Stimulated activated CD4-positive, alpha-beta T cell treated with anti-CD3 and anti-CD28 coated beads, Interleukin-2, amount 100 ng/mL, for 48 hours (primary cell): ENCODE measurements at places on chromosomes 4 and X.

- DNase-seq: no peak
These were observed 20.8 kb upstream of the SERTM2 start for GRCh38 chrX:111490688-111491087.

GRCh38 chrX:39073131-39073530, 271.9 kb downstream of the MID1IP1 start:
- DNase-seq: no peak

DNA sequence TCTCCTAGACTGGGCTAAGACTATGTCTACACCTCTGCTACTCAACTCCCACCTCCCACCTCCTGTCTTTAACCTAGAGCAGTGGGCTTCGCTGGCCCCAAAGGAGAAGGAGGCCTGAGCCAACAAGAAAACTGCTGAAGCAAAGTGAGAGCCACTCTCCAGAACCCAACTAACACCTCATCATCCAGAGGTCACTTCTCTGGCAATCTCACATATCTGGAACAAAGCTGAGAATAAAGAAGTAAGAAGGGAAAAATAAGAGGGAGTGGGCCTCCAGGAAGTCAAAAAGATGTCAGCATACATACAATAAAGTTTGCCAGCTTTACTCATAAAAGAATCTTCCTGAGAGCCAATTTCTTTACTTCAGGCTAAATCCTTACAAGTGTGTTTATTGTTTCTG, 18.6 kb upstream of the FGF16 start:
- DNase-seq: no peak

DNA sequence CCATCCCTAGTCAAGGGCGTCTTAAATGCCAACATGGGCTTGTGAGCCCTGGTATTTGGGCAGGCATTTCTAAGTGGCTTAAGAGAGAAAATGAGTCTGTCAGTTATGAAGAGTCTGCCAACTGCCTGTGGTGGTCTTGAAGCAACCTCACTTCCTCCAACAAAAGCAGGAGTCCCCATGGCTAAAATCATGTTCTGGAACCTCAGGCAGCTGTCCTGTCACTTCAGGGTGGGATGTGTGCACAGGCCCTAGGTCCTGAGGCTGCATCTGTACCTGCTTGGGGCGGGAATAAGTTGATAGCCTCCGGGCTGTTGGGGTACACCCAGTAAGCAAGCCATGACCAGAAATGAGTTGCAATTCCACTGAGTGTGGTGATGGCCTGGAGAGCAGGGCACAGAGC, 115.0 kb upstream of the SCML1 start:
- no peak for DNase-seq

DNA sequence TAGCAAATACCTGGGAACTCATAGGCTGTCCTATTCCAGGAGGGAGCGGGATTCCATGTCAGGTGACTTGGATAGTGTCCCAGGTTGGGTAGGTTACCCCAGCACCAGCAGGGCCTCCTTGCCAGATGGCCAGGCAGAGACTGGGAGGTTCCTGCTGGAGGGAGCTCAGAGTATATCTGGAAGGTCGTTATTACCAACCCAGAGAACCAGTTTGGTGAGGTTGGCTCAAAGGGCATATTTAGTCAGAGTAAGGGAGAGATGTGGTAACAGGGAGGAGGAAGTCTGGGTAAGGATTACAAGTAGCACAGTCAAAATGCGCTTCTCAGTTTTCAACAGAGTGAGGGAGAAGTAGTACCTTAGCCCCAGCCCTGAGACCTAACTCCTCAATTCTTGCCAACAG, 53.3 kb upstream of the LNX1 start:
- no peak for DNase-seq

DNA sequence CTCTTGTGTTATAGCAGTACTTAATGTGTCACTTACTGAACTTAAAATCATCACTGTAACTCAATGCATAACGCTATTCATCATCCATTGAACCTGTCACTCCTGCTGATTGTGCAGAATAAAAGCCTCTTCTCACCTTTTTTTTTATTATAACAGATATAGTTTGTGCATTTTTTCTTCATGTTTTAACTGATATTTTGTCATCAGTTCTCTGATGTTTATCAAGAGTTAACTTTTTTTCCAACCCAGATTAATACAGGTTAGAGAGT, 100.4 kb downstream of the SLIT2 start:
- DNase-seq: no peak

DNA sequence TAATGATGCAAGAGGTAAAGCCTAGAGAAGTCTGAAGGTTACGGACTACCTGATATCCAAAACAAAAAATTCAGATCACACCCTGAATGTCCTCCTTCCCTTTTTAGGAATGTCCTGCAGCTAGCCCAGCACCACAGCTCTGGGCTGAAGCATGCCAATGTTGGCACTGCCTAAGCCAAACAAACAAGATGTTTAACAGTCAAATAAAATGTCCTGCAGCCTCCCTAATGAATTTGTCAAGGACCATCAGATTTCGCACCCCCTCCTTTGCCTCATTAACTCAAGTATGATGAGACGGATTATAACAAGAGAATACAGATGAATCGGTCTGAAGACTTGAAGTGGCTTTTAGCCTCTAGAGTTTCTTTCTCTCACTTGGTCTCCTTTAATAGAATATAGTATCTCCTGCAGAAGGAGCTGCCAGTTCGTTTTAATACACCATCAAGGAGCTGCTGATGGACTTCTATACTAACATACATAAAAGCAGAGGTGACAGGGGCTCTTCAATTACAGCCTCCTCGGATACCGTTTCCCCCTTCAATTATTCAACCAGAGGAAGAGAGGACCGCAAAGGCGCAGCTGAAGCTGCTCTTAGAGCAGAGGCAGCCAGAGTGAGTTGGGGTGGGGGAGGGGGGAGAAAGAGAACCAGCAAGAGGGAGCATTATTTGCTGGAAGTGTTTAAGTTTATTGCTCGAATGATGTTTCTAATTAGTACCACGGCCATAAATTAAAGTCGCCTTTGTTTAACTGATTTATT, 3.0 kb upstream of the MAB21L2 start:
- DNase-seq: no peak

GRCh38 chr4:32396507-32397070, 1676.4 kb downstream of the PCDH7 start:
- no peak for DNase-seq

- DNase-seq: no peak
These were observed 159.2 kb downstream of the CPEB2 start for GRCh38 chr4:15161439-15161838.

DNA sequence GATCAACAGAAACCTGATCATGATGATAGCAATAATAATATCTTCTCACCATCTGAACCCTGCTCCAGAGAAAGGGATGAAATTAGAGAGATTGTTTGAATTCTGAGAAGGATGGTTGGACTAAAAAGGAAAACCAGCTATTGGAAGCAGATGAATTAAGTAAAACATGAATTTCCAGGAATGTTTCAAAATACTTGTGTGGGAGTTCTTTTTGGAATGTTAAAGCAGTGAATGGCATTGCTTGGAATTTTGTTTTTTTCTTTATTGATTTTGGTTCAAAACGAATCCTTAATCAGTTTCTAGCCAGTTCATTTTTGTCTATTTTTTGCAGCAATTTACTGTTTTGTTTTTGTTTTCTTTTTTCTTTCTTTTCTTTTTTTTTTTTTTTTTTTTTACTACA, 150.3 kb downstream of the NHS start:
- DNase-seq: no peak

GRCh38 chr4:42308247-42308646, 89.0 kb upstream of the SHISA3 start:
- no peak for DNase-seq

DNA sequence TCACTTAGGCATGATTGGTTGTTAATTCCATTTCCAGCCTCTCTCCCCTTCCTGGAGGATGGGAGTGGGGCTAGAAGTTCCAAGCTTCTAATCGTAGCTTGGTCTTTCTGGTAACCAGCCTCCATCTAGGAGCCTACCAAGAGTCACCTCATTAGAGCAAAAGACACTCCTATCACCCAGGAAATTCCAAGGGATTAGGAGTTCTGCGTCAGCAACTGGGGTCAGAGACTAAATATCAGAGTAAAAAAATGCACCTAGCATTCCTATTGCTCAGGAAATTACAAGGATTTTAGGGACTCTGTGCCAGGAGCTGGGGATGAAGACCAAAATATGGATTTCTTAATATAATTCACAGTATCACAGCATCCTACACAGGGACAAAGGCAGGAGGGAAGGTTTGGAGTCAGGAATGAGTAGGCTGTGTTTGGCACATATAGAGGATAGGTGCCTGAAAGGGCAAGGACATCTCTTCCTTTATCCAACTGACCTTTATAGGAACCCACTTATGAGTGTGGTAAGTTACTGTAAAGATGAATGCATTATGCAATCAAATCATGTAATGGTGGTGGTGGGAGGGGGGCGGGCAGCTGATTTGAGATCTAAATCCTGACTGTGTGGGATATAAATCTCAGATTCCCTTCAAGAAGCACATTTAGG, 30.5 kb upstream of the LIMCH1 start:
- no peak for DNase-seq

- no peak for DNase-seq
These were observed 13.2 kb downstream of the CA5B start for GRCh38 chrX:15751155-15751819.

DNA sequence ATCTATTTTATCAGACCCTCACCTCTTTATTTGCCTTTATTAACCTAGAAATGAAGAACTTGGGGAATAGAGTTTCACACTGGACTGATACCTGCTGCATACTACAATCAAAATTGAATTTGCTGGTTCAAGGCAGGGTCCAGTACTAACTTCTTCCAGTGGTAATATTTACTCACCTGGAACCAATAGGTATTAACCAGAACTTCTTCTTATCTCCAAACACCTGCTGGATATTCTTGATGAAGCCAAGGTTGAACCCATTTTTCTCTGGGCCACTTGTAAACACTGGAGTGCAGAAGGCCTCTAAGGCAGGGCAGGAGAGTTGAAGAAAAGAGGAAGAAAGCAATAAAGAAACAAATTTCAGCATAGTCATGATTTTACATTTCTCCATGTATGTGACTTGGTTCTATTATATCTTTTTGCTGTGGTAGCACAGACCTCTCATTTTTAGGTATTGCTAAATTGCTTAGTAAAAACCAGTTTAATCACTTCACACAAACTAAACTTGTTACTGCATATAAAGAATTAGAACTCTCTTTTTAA, 101.1 kb downstream of the ZDHHC15 start:
- no peak for DNase-seq

DNA sequence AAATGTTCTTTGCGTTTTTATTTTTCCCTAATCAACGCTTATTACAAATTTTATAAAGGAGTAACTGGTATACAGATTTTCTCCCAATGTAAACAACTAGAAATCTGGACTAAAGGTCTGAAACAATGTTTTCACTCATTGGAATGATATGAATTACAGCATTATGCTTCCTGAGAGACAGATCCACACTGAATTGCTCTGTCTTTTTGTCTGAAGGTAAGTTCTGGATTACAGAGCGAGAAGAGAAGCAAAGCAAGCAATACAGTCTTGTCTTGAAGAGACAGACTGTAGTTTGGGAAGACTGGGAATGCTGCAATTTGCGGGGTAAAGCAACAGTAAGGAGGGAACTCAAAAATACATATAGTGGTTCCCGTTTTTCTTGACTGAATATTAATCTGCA, 262.2 kb upstream of the PABPC4L start:
- DNase-seq: no peak

DNA sequence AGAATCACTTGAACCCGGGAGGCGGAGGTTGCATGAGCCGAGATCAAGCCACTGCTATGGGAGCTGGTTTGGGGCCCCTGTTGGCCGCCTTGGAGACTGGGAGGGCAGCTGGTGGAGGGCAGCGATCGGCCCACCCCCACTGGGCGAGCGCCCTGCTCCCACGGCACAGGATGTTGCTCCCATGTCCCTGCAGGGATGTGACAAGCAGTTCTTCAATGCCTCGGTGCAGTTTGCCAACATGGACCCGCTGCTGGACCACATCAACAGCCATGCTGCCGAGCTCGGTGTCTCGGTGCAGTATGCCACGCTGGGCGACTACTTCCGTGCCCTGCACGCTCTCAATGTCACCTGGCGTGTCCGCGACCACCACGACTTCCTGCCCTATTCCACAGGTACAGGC, 19.4 kb downstream of the MAN2B2 start:
- DNase-seq: no peak

DNA sequence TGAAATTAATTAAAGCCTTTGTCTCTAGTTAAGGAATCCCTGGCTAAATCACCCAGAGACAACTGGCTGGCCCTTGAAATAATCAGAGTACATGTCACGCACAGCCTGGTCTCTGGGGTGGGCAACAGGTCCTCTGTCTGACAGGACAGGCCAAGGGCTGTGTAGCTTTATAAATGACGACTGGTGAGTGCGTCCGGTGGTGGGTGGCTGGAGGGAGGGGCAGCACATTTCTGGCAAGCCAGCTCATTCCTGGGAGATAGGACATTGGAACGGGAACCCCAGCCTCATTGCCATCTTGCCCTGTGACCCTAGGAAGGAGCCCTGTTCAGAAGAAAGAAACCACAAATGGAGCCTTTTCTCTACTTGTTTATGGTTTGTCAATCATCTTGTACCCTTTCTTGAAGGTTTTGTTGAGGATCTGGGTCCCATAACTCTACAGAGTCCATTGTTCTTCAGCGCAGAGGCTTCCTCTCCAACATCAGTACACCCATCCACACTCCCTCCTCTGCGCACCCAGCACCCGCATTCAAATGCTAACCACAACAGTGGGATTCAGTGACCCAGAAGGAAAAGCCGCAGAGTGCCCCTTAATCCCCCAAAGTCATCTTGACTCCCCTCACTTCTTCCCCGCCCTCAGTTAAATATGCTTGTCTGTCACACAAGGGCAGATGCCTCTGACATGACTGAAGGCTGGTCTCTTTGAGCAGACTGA, 368.1 kb downstream of the UNC5C start:
- no peak for DNase-seq

GRCh38 chrX:88438209-88438608, 308.8 kb upstream of the CPXCR1 start:
- no peak for DNase-seq

- no peak for DNase-seq
These were observed 202.7 kb downstream of the DCLK2 start for GRCh38 chr4:150280975-150281374.
